Frontal cortex (tissue), 4 donors: ENCODE measurements at places on chromosomes 16 and 17.

GRCh38 chr16:4915226-4915761, 21.7 kb downstream of the PPL start:
- DNase-seq = no peak

GRCh38 chr17:5299383-5299782, 17.3 kb downstream of the RABEP1 start:
- no peak for DNase-seq

DNA sequence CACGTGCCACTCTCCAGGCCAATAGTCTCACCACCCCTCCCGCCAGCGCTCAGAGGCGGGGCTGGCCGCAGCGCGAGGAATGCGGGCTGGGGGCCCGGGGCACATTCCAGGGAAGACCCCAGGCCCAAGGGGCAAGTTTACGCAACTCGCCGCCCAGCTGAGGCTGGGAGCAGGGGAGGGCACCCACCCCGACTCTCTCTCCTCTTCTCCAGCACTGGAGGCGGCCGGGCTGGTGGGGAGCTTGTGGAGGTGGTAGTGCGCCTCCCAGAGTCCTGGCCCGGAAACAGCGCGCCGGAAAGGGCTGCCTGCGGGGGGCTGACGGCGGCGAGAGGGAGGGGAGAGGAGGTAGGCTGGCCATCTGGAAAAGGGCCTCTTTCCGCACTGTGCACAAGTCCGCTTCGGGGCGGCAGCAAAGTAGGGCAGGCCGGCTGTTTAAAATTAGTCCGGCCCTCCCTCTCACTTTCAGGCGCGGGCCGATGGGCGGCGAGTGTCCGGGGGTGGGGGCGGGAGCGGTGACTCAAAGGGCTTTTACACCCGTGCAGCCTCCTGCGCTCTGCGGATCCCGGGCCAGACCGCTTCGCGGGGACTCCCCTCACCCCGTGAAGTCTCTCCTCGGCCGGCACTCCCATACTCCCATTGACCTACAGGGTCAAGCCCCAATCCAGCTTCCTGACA, 1.1 kb downstream of the FHOD1 start:
- DNase-seq = no peak

- no peak for DNase-seq
Measured at GRCh38 chr17:27218719-27219488, 75.0 kb upstream of the WSB1 start.

- DNase-seq = no peak
Measured at GRCh38 chr17:929586-929985, 50.0 kb downstream of the NXN start.

GRCh38 chr16:70649300-70649699, 2.9 kb downstream of the IL34 start:
- no peak for DNase-seq

- DNase-seq = no peak
Measured at GRCh38 chr16:2992383-2993081, 12.3 kb upstream of the PKMYT1 start.

DNA sequence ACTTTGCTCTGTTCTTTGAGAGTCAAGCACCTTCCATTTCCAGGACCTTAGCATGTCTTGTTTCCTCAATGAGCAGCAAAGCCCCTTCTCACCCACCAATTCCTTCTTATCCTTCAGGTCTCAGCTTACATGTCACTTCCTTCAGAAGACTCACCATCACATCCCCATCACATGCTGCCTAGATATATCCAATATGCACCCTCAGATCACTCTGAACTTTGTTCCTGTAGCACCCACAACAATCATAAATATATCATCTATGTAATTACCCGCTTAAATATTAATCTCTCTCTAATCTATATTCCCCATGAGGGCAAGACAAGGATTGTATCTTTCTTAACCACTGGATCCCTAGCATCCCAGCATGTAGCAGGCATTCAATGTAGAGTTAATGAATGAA, 30.4 kb downstream of the KANSL1 start:
- no peak for DNase-seq

DNA sequence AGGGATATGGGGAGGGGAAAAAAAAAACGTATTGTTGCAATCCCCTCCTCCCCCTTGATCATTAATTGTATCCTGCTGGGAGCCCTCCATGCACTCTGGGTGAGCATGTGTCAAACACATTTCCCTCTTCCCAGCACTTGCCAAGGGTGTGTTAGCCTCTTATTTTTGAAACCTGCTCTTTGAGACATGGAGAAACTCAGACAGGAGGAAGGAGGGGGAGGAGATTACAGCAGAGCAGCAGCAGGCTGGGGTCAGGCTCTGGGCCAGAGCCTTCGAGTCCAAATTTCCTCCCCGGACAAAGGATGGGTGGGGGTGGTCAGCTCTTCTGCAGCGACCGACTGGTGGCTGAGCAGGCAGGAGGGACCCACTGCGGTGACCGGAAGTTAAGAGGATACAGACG, 64.7 kb downstream of the SOX9 start:
- no peak for DNase-seq

DNA sequence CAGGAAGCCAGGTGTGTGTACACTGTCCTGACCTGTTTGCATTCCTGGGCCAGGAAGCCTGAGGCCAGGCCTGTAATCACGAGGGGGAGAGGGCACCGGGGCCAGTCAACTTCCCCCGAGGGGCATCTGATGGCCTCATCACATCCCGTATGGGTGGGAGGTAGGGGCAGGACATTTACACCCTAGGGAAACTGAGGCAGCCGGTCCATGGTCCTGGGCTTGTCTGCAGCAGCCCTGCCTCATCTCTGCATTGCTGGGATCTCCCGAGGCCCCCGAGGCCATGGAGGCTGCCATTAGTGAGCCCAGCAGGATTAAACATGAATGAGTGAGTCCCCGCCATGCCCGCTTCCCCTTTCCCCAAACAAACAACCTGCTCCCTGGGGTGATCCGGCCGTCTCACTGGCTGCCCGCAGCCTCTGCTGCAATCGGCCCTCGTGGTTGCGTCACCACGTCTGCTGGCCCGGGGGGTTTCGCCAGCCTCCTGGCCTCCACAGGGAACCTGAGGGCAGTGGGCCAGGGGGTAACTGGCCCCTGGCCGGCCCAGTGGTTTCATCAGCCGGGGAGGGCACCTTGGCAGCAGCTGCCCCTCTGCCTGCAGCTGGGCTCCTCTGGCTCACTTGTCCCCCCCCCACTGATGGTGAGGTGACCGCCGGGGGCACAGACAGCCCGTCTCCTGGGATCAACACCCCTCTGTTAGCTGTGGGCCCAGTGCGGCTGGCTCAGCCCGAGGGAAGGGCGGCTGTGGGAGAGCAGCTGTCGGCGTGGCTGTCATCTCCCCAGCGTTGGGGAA, 88.3 kb upstream of the GSE1 start:
- peak; percentile 56 for DNase-seq

GRCh38 chr17:57034807-57035754, 50.0 kb upstream of the AKAP1 start:
- DNase-seq = no peak
